ENCODE measurements at places on chromosomes 3 and 15.
A peak's percentile ranks its signal among the peaks of the same experiment; 100 is the strongest.

- no peak for DNase-seq
These were observed 113.6 kb downstream of the PLCL2 start for GRCh38 chr3:16998236-16998923.

DNA sequence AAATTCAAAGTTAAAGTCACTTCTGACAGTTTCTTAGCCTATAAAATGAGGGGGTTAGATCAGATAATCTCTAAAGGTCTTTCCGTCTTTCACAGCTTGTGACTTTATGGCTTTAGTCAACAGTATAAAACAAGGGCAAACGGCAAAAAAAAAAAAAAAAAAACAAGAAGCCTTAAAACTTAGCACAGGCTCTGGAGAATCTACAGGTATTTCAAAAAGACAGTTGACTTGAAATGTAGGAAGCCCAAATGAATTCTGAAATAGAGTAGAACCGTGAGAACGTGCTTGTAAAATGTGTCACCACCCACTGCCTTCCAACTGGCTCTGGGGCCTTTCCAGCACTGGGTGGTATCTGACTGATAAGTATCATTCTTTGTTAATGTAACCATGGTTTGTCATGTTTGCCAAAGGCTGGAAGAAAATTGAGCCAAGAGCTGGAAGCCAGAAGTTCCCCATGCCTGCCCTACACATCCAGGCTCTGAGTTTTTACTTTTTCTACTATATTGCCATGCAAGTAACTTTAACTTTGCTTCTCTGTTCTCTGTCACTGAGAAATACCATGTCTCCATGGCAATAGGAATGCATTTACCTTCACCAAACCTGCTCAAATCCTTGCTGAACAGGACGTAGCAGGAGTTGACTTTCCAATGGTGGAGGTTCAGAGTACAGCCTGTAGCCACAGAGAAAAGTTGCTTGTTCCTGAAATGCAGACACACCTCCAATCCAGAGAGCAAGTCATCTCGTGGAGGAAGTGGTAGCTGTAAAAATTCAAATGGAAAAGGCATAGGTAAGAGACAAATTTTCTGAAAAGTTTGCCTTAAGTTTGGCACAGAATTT lies 35.8 kb upstream of the THSD4 start:
- DNase-seq, result no peak

GRCh38 chr3:148903022-148903442 lies 37.9 kb downstream of the CPA3 start:
- no peak for DNase-seq

DNA sequence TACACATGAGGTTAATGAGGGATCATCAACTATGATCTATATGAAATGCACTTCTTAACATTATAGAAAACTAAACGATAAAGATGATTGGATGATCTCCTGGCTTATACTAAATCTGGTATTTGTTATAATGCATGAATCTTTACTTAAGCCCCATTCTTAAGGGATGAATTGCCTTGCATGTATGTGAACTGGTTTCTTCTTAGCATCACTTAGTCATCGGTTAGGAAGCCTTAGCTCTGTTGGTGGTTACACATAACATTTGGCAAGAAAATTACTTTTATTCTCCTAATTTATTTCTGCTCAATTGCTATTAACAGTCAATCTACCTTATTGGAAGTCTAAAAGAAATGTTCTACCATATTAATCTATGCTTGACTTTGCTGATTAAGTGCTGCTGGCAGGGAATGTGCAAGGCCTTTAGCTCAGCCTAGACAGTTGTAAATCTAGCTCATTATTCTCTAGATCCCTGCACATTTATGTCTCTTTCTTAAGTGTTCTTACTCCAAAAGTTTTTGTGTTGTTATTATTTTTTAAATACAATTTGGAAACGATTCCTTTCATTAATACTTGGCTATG lies 356.0 kb downstream of the ZPLD1 start:
- DNase-seq, result no peak

DNA sequence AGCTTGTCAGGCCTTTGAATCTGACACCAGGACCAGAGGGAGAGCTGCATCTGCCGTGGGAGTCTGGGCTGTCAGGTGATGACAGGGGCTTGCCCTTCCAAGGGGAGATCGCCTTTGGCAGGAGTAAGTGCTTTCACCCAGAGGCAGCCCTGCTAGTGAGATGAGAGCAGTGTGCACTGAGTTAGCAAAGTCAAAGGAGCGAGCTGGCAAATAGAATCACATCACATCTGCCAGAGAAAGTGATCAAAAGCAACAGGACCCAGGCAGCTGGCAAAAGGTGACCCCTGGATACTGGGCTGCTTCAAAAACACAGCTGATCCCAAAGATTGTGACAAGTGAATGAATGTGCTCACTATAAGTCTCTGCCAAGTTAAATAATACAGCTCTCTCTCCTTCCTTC lies 36.1 kb upstream of the PYDC2 start:
- DNase-seq, result no peak

DNA sequence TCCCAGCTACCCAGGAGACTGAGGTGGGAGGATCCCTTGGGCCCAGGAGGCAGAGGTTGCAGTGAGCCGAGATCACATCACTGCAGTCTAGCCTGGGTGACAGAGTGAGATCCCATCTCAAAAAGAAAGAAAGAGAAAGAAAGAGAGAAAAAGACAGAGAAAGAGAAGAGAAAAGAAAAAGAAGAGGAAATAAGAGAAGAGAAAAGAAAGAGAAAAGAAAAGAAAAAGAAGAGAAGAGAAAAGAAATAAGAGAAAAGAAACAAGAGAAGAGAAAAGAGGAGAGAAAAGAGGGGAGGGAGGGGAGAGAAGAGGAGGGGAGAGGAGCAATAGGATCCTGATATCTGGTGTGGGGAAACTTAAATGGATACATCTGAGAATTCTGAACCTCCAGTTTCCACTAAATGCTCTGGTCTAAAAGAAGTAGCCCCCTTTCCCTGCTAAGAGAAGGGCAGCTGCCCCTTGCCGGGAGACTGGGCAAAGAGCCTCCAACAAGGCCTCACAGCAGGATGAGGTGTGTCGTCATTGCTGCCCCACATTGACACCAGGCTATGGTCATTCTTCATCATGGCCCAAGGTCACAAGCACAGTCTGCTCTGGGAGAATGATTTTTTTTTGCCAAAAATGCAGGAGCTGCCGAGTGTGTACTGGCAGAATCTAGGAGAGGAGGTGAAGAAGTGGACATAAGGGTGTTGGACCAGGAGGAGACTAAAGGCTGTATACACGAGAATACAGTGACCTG lies 21.1 kb upstream of the COMMD4 start:
- no peak for DNase-seq

DNA sequence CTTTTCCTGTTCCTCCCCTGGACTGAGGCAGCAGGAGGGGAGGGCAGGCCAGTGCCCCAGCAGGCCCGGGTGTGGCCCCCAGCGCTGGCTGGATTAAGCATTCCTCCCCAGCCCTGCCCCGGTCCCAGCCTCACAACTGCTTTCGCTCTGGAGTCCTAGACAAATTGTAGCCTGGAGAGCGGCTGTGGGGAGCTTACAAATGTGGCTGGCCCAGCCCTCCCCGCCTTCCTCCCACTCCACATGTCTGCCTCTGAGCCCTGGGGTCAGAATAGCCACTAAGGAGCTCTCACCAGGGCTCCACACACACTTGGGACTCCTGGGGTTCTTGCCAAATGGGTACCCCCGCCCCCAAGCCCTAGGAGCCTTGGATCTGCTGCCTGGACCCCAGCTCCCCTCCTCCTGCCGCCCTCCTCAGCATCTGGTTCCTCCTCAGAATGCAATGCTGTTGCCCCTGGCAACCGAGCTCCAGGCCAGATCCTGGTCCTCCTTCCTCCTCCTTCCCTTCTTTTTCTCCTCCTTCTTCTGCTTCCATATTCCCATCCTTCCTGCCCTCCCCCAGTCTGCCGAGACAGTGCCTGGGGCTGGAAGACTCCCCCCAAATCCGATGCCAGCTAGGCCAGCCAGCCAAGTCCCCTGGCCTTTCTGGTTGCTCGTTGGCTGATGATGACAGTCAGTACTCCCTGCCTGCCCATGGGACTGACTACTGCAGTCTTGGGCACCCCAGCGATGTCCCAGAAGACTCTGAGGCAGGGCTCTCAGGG lies 91.1 kb downstream of the LINGO1 start:
- DNase-seq, result no peak

- peak; percentile 45 for DNase-seq
These were observed 392.0 kb upstream of the RORA start for GRCh38 chr15:61621146-61621545.

GRCh38 chr3:140428380-140428779 lies 249.5 kb upstream of the TRIM42 start:
- DNase-seq, result no peak

GRCh38 chr3:59737241-59737640 lies 687.4 kb upstream of the CFAP20DC start:
- no peak for DNase-seq

- peak; percentile 80 for DNase-seq
These were observed 3.1 kb downstream of the ACAA1 start for GRCh38 chr3:38133557-38134405.

DNA sequence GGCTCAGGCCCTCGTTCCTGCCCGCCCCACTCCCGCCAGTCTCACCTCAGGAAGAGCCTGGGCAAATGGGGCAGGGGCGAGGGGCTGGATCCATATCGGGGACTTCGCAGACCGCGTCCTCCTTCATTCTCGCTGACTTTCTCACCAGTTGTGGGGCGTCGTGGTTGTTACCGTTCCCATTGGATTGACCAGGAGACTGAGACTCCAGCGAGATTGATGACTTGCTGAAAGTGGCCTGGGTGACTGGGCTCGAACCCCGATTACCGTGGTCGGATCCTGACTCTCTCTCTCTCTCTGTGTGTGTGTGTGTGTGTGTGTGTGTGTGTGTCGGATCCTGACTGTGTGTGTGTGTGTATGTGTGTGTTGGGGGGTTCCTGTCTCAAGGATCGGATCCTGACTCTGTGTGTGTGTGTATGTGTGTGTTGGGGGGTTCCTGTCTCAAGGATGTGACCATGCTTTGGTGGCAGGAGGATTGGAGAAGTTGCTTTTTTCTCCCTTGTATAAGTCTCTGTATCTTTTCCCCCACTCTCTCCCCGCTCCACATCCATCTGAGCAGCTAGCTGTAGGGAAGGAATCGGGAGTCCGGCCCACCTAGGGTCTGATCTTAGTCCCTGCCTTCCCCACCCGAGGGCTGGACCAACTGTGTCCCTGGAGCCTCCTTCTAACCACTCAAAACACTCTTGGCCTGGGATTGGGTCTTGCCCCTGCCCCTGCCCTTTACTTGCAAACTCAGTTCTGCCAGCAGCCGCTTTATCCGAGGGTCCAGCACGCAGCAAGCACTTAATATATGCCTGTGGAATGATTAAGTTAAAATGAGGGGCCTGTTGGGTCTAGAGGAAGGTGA lies 603 bp downstream of the PLEKHO2 start:
- DNase-seq, result no peak

- no peak for DNase-seq
These were observed 647.4 kb upstream of the LMCD1 start for GRCh38 chr3:7854266-7854665.

DNA sequence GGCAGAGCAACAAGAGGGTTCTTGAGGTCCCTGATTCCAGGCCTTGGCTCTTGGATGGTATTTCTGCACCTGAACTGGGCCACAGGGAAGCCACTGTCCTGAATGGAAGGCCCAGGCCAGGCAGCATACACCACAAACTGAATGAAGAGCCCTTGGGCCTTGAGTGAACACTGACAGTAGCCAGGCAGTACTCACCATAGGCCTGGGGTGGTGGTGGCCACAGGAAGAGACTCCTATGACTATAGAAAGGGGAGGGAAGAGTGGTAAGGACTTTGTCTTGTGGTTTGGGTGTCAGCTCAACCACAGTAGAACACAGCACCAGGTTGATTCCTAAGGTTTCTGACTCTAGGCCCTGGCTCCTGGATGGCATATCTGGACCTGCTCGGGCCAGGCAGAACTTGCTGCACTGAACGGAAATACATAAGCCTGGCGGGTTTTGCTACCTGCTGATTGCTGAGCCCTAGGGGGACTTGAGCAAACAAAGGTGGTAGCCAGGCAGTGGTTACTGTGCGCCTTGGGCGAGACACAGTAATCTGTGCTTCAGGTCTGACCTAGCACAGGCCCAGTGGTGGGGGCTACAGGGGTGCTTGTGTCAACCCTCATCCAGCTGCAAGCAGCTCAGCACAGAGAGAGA lies 241.4 kb downstream of the ISL2 start:
- no peak for DNase-seq

GRCh38 chr3:24526640-24527212 lies 32.1 kb upstream of the THRB start:
- no peak for DNase-seq

- DNase-seq, result no peak
These were observed 15.0 kb downstream of the MAPKBP1 start for GRCh38 chr15:41789236-41789635.

DNA sequence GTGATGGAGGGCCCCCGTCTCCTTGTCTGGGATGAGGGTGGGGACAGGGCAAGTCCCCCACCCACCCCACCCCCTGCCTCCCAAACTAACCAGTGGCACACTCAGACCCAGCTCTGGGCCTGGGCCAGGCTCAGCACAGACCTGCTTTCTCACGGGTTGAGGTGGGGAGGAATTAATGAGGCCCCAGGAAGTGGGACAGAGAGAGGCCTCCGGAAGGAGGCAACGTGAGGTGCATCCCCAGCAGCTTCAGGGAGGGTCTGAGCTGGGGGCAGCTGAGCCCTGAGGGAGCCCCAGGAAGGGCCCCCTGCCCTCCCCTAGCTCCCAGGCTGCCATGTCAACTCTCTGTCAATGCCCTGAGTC lies 15.0 kb upstream of the GNAI2 start:
- no peak for DNase-seq

GRCh38 chr3:168250415-168250861 lies 154.7 kb upstream of the GOLIM4 start:
- no peak for DNase-seq

DNA sequence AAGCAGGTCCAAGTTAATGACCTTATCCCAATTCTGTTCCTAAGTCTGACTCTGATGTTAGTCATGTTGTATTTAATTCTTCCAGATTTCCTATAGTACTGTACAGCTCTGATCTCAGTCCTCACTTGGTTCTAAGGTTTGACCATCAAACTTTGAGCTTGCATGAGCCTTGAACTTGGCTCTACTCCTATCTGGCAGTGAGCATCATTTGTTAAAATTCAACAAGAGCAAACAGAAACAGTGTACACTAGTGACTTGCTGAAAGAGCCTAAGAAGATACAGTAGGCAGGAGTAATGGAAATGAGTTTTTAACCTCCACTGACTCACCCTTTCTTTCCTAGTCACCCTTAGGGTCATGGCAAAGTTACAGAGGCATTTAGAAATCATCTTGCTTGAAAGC lies 451.1 kb upstream of the TPRG1 start:
- no peak for DNase-seq

GRCh38 chr3:182142928-182143327 lies 431.2 kb downstream of the SOX2 start:
- no peak for DNase-seq

GRCh38 chr3:146895026-146895749 lies 290.0 kb upstream of the PLSCR5 start:
- DNase-seq, result no peak

- no peak for DNase-seq
These were observed 227.8 kb upstream of the LYSMD4 start for GRCh38 chr15:99961011-99961441.

DNA sequence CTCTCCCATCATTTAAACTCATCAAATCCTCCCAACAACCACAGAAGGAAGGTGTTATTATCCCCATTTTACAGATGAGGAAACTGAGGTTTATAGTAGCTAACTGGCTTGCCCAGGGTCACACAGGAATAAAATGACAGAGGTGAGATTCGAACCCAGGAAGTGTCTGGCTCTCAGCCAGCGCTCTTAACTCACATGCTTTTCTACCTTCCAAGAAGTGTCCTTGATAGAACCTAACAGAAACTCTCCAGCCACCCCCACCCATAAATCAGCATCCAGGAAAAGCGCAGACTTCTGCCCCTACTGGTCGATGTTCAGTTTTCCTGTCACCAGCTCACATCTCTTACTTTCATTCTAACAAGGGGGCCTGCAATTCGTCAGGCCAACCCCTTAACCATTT lies 51.7 kb downstream of the SPATA12 start:
- peak; percentile 22 for DNase-seq
